ENCODE measurements at places on chromosomes 11 and 22. TPM values are rescaled to one million over a fixed set of nuclear protein-coding genes. Genes with fewer than 3 reads are reported as not detected.

SLC15A3 gene
- total RNA-seq: 29.9 TPM

DNA sequence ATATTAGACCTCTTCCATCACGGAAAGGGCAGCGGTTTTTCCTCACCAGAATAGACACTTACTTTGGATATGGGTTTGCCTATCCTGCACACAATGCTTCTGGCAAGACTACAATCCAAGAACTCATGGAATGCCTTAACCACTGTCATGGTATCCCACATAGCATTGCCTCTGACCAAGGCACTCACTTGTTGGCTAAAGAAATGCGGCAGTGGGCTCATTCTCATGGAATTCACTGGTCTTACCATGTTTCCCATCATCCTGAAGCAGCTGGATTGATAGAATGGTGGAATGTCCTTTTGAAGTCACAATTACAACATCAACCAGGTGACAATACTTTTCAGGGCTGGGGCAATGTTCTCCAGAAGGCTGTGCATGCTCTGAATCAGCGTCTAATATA, 20.8 kb downstream of the MS4A4E start:
- DNase-seq: no peak

SYT9 gene
- total RNA-seq: not detected

- DNase-seq: no peak
Observed at GRCh38 chr11:70501051-70501901, 102.9 kb downstream of the CTTN start.

KRTAP5-1 gene
- total RNA-seq: not detected

DNA sequence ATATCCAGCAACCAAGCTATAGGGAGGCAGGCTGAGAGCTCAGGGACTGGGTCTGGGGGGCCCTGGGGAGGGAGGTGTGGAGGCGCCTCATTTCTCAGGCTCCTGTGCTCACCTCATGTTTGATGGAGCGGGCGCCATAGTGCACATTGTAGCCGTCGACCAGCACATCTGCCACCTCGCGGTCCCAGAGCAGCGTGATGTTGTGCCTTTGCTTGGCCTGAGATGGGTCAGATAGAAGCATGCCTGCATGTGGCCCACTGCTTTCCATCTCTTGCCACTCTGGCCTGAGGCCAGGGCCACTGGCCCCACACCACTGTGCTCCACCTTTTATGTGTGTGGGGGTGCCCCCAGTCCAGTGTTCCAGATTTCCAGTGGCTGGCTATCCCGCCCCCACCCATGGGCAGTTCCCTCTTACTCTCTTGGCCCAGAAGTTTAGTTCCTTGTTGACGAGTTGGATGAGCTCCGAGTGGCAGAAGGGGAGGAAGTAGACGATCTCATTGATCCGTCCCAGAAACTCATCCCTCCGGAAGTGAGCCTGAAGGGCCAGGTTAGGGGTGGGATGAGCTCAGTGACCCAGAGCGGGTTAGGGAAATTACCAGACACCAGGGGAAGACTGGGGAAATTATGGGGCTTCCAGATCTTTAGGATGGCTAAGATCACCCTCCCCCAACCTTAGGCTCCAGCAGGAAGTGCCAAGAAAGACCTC, 50.1 kb upstream of the PHOX2A start:
- DNase-seq: no peak

DNA sequence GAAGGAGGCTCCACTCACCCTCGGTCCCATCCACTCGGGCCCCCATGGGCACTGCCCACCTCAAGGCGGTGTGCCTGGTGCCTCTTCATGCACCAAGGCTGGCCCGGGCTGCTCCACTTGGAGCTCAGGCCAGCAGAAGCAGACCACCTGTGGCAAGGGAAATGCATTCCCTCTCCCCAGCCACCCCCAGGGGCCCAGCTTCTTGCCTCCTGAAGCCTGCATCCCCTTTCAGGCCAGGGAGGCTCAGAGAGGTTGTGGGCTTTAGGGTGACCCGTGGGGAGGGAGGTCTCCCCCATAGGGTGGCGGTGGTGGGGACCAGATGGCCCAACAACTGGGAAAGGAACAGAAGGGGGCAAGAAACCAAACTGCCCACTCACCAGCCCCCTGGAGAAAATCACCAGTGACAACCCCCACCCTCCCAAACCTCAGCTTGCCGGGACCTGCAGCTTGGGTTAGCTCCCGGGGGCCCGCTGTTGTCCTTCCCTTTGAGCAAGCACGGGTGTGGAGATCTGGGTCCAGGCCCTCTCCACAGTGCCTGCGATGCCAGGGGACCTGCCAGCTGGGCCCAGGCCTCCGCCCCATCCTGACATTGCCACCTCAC, 8.4 kb downstream of the CBX6 start:
- DNase-seq: no peak

DNA sequence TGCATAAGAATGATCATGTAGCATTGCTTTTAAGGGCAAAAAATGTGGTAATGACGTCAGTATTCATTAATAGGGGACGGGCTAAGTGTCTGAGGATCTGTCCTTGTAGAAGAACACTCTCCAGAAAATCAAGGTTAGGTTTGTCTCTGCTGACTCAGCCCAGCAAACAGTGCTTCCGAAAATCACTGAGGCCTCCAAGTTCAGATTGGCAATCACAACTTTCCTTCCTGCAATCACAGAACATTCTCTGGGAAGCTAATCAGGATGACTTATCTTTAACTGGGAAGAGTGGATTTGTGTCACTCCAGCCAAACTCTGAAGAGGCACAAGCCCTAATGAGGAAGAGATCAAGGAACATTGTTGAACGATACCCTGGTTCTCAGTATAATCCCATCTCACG, 123.2 kb upstream of the LDLRAD3 start:
- DNase-seq: no peak

TOMM22 gene
- total RNA-seq: 65.0 TPM

GRCh38 chr11:111879637-111879960, 258 bp downstream of the CFAP68 start:
- no peak for DNase-seq

DNA sequence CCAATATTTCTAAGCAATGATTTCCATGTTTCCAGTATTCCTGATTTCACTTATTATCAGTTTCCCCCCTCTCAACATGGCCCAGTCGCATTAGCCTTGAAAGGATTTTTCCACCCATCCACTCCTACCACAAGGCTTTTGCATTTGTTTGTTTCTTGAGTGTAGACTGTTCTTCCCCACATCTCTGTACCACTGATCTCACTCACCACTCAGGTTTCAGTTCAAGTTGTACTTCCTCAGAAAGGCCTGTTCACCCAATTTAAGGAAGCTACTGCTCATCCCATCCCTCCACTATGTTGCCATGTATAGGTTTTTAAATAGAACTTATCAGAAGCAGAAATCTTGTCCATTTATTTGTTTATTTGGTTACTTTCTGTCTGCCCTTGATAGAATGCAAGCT, 472.3 kb downstream of the FAM181B start:
- DNase-seq: no peak

MUC5AC gene
- total RNA-seq: not detected

Measured in fibroblast of lung (primary cell).